ENCODE measurements at places on chromosomes 5 and 9.

GRCh38 chr5:170882345-170882744 lies 20.5 kb downstream of the RANBP17 start:
- DNase-seq, result no peak

- no peak for DNase-seq
Measured at GRCh38 chr9:123555646-123556045, 199.6 kb downstream of the CRB2 start.

GRCh38 chr5:95599252-95599651 lies 20.6 kb upstream of the GPR150 start:
- DNase-seq, result no peak

DNA sequence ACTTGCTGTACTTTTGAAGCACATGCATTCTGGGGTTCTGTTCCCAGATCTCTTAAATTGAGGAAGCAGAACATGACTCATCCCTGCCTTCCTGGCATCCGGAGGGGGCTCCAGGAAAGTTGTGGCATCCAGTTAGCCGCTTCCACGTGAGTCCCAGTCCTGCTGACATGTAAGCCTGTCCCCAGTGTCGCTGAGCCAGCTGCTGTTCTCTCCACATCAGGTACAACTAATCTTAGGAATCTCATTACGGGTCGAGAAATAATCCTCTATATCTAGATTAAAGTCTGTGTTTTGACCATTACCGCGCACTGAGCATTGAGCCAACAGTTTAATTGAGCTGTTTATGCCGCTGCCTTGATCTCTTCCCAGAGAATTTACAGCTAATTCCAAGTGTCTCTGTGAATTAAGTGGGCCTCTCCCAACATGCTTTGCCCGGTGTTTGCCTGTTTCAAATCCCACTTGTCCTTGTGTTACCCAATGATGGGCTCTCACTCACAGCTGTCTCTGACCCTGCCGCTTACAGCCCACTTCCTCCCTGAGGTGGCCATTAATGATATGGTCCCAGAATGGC lies 10.5 kb upstream of the SHB start:
- no peak for DNase-seq

- DNase-seq, result no peak
Measured at GRCh38 chr5:138467711-138468132, 2.4 kb downstream of the EGR1 start.

DNA sequence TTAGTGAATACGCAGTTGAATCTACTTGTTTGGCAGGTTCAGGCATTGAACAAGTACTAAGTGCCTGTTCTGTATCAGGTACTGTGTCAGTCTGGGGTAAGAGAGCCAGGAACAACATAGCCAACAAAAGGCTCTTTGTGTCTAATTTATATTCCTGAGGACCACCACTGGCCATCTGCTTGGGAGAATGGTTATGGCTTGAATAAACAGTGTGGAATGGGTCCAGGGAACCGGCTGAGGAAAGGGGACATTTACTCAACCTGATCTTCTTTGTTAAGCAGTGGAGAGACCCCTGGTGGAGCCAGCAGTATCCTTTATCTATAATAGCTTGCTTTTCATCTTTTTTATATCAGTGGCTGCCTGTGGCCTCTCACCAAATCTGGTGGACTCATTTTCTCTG lies 38.6 kb downstream of the EXOSC2 start:
- no peak for DNase-seq

DNA sequence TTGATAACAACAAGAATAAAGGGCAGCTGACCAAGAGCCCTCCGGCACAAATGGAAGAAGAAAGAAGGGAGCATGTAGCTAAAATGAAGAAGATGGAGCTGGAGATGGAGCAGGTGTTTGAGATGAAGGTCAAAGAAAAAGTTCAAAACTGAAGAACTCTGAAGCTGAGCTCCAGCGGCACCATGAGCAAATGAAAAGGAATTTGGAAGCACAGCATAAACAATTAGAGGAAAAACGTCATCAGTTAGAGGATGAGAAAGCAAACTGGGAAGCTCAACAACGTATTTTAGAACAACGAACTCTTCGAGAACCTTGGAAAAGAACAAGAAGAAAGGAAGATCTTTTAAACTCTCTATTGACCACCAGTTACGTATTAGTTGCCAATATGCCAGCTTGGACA lies 100.9 kb downstream of the GABBR2 start:
- DNase-seq, result no peak

GRCh38 chr9:24189986-24190385 lies 355.7 kb downstream of the IZUMO3 start:
- DNase-seq, result no peak

GRCh38 chr5:93893075-93893474 lies 151.7 kb upstream of the POU5F2 start:
- DNase-seq, result no peak

- no peak for DNase-seq
Measured at GRCh38 chr9:36812556-36812955, 221.5 kb downstream of the PAX5 start.

DNA sequence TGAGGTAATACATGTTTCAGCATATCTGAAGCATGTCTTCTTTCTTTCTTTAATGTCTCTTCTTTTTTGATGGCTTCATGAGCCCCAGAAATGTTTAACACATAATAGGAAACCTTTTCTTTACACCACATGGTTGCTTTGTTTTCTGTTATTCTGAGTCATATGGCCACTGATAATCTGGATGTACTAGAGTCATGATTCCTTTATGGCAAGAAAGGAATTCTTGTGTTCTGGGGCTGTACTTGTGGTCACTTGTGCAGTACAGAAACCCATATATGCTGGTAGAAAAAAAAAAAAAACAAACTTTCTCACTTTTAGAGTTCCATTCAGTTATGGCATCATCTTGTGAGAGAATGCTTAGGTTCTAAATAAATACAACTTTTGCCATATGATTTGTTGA lies 1669.3 kb upstream of the CDH9 start:
- DNase-seq, result no peak

DNA sequence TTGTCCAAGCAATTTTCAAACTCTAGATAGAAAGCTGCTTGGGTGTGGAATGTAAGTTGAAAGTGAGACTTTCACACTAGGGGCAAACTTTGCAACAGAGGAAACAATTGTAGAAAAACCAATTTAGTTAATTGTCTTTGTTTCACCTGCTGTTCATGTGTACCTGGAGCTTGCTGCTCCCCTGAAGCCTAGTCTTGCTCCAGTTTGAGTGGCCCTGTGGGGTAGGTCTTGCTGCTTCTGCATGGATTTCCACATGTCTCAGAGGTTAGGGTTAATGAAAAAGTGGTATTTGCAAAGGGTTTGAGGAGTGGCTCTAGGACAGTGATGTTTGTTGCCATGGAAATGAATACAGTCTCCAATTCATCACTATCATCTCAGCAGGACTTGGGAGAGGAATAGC lies 182.2 kb downstream of the FSTL4 start:
- no peak for DNase-seq

DNA sequence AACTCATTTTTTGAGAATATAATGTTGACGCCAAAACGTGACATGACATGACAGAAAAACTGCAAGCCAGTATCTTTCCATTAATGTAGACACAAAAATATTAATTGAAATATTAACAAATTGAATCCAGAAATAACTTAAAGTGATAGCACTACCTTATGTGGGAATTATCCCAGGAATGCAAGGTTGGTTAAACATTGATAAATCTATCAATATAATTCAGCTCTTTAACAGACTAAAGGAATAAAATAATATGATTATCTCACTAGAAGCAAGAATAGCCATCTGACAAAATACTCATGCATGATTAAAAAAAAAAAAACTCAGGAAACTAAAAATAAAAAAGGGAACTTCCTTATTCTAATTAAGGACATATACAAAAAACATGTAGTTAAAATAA lies 6.8 kb downstream of the ZNF510 start:
- no peak for DNase-seq

DNA sequence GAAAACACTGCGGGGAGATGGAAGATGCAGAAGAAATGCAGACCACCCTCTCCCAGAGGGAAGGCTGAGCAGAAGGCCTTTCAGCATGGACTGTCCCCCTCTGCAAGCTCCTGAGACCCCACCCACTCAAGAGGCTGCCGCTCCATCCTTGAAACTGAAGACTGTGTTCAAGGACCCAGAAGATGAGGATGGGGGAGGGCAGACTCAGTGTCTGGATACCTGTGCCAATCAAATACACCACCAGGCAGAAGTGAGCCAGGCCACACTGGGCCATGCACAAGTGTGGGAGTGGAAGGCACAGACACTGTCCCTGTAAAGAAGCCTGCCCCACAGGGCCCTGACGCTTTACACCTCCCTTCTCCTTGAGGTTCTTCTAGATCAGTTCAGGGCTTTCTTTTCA lies 40.0 kb upstream of the IPPK start:
- DNase-seq, result no peak

DNA sequence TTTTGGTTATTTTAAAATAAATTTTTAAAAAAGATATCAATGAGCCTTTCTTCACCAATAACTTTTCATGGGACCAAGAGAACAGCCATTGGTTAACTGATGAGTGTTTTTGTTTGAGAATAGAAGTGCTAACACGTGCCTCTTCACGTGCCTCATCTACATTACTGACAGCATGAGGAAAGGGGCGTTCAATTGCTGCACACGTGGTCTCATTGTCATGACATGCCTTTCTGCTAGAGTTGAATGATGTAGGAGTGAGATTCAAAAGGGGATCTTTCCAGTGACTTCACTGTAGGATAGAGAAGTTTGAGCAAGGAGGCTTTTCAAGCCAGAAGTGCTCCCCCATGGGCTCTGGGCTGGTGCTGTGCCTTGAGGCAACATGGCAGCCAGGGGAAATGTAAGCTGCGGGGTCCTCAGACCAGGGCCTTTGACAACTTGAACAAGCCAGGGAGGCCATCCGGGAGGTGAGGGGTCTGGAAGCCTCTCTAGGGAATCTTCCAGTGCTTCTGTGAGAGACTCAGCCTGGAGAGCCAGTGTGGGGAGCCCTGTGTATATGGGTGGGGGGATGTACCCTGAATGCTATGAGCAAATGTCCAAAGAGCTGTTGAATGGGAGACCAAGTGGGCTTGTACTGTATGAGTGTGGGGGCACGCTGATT lies 51.2 kb upstream of the FSTL4 start:
- no peak for DNase-seq

GRCh38 chr5:143800715-143801114 lies 11.2 kb upstream of the HMHB1 start:
- no peak for DNase-seq

DNA sequence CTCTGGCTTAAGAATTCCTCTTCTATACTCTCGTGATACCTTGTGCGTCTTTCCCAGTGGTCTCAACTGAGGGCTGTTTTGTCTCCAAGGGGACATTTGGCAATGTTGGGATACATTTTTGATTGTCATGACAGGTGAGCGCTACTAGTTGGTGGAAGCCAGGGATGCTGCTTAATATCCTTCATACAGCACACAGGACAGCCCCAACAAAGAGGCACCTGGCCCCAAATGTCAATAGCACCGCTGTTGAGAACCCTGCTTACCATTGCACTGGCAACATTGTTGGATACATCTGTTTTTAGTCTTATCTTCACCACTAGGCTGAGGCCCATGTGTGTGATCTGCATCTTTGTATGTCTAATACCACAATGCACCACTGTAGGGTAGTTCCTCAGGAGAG lies 114.1 kb downstream of the C9orf152 start:
- no peak for DNase-seq

DNA sequence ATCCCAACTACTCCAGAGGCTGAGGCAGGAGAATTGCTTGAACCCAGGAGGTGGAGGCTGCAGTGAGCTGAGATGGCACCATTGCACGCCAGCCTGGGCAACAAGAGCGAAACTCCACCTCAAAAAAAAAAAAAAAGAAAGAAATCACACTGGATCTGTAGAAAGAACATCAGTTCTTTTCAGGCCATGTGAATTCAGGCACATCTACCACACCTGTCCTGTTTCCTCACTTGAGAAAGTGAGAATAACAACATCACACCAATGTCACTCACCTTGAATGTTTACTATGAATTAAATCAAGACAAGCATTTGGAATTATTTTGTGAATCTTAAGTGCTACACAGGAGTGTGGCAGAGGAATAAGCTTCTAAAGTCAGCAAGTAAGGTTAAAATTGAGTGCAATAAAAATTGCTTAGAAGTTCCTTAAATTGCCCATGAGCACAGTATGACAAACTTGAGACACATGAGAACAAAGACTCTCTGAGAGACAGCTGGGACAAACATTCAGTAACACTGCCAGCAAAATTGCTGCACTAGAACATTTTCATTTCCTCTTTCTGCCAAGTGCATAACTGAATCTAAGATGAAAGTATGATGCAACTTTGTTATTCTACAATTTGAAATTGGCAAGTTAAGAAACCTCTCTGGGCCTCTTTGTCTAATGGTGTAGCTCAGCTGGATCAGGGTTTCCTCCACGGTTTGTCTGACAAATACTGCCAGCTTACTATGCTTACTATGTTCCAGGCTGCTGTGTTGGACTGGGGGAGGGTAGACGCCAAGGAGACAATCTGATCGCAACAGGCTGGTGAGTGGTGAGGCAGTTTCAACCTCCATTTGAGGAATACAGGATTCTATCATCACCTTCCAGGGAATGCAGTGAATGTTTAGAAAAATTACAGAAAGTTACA lies 1.9 kb upstream of the RIC1 start:
- DNase-seq, result no peak

DNA sequence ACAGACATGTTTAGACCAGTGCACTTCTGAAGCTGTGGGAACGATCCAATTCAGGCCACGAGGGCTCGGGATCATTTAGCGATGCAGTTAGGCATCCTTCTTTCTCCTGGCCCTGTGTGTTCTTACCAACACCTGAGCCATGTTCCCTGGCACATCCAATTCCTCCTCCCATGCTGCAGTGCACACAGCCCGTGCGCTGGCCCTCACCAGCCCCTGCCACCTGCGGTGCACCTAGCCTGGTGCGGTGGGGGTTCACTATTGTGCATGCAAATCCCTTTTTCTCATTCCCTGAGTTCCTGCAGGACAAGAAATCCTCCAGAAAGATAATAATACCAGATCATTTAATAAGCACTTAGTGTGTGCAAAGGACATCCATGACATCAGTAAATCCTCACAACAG lies 53.5 kb downstream of the NEURL1B start:
- DNase-seq, result no peak

DNA sequence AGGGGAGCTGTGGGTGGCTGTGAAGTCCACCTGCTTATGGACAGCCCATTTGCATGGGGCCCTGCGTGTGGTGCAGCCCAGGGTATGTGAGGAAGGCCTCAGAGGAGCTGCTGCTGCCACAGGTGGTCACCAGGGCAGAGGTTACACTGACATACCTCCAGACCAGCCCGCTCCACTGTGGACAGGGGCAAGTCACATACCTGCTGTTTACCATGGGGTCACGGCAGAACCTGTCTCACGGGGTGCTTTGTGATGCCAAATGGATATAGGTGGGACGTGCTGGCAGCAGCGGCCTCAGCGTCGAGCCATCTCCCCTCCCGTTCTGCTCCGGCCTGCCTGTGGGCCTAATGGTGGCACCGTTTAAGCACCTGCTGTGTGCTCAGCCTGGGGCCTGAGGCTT lies 127.5 kb upstream of the LMX1B start:
- no peak for DNase-seq

GRCh38 chr5:91281401-91281800 lies 101.7 kb downstream of the ARRDC3 start:
- DNase-seq, result no peak

- DNase-seq, result no peak
Measured at GRCh38 chr5:74493411-74493810, 147.1 kb downstream of the ENC1 start.

DNA sequence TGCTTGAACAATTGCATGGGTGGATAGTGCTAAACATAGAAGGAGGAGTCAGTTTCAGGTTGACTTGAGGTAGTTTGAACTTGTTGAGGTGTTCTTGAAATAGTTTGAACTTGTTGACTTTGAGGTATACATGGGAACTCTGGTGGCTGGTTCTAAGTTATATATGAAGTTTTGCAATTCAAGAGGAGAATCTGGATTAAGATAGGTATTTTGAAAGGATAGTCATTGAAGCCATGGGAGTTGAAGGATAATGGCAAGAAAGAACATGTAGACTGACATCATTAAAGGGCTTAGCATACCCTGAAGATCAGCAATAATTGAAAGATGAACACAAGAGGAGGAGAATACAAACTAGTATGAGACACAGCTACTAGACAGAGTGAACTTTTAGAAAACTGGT lies 181.9 kb upstream of the MRPS30 start:
- no peak for DNase-seq
